ENCODE measurements at places on chromosomes 6 and 20. TPM values are rescaled to one million over a fixed set of nuclear protein-coding genes. Genes with fewer than 3 reads are reported as not detected.

The DYNLRB1 gene
- 92.0 TPM for total RNA-seq

The MAFB gene
- 2.3 TPM for total RNA-seq

The SSTR4 gene
- total RNA-seq, result not detected

The TRIM26 gene
- 61.6 TPM for total RNA-seq

The LY6G6C gene
- not detected for total RNA-seq

The JARID2 gene
- total RNA-seq, result 62.5 TPM

The ZSCAN16 gene
- total RNA-seq, result 4.8 TPM

The DEFB124 gene
- not detected for total RNA-seq

The OR2H2 gene
- not detected for total RNA-seq

The RUNX2 gene
- total RNA-seq, result 12.7 TPM

The HLA-DRA gene
- 39.3 TPM for total RNA-seq

The TMEM200A gene
- 0.69 TPM for total RNA-seq

The TGM3 gene
- not detected for total RNA-seq

The PRL gene
- total RNA-seq, result not detected

The SPATS1 gene
- total RNA-seq, result not detected

The SNAP91 gene
- not detected for total RNA-seq

The HRH3 gene
- total RNA-seq, result not detected

The DNMT3B gene
- total RNA-seq, result 0.93 TPM

The SNAP25 gene
- 3.9 TPM for total RNA-seq

The ANKRD66 gene
- total RNA-seq, result not detected

The ADAM33 gene
- not detected for total RNA-seq
